Lower lobe of right lung (tissue), 2 donors: ENCODE measurements at places on chromosomes 3 and 15. TPM values are rescaled to one million over a fixed set of nuclear protein-coding genes. Genes with fewer than 3 reads are reported as not detected.

DNA sequence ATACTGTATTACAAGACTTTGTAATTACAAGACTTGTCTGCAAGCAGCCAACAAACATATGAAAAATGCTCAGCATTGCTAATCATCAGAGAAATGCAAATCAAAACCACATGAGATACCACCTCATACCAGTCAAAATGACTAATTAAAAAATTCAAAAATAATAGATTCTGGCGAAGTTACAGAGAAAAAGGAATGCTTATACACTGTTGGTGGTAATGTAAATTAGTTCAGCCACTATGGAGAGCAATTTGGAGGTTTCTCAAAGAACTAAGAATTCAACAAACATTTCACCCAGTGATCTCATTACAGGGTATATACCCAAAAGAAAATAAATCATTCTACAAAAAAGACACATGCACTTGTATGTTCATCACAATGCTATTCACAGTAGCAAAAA, 617.5 kb upstream of the CCDC54 start:
- H3K36me3 ChIP-seq: no peaks in the 10 kb centered on the region
- H3K4me1 ChIP-seq: no peaks in the 10 kb centered on the region
- no peak overlapping the region for H3K4me3 ChIP-seq
- no peak overlapping the region for H3K27ac ChIP-seq
- no peaks in the 10 kb centered on the region for H3K27me3 ChIP-seq
- no peak for DNase-seq

DNA sequence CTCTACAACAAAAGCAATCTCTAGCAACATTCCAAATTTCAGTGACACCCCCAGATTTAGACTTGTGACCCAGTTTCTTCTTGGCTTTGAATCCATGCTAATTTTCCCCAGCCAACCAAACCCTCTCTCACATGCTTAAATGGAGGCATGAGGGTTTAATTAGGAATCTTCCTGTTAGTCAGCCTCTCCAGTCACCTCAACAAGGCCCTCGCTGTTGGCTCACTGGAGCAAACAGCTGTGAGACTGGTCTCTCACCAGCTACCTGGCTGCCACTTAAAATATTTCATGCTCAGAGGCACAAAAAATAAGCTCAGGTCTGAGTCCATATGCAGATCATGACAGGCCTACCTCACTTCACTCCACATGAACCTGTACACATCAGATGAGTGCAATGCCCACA, 630.4 kb upstream of the ADAMTS9 start:
- DNase-seq: no peak
- no peak overlapping the region for H3K27ac ChIP-seq

DNA sequence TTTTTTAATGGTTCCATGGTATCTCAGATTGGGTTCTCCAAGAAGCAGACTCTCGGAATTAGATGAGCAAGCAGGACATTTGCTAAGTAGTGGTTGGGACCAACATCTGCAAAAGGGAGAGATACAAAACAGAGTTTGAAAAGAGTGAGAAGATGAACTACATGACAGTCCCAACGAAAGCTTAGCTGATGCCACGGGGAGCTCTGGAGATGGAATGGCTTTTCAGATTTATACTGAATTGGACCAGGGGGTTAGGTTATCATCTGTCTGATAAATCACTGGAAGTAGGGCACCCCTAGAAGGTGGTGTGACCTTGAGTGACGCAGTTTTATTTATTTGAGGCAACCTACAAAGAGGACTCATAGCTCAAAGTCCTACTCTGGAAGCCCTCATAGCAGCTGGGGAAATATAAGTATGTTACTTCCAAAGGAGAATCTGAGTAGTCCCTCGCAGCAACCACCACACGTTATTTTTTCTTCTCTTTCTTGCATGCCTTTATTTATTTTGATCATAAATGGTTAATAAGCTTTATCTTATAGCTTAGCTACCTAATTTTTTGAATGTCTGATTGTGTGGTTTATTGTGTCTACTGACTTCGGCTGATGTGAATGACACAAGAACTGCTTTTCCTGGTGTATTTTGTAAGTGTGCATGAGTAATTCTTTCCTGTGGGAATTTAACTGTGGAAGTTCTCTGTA, 815.4 kb downstream of the SQOR start:
- no peaks in the 10 kb centered on the region for H3K36me3 ChIP-seq
- no peak overlapping the region for H3K4me3 ChIP-seq
- no peaks in the 10 kb centered on the region for H3K27me3 ChIP-seq
- no peak overlapping the region for H3K27ac ChIP-seq
- no peaks in the 10 kb centered on the region for H3K4me1 ChIP-seq
- no peak for DNase-seq

DNA sequence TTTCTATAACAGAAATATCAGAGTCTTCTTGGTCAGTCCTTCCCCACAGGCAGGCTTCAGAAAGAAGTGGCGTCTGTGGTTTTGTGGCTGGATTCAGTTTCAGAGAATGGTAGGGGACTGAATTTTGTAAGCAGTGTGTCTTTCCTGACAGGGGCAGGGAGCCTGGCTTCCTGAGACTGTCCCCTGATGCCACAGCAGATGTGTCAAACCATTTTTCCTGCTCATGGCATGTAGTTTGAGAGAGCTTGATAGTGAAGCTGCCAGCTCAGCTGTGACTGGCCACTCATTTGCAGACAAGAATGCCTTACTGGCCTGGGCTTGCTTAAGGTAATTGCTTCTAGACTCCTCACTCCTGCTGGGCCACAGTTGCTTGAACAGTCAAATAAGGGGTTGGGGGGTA, 26.4 kb downstream of the LARS2 start:
- no peak for DNase-seq
- peaks cover 15% of the 10 kb centered on the region for H3K4me1 ChIP-seq
- no peaks in the 10 kb centered on the region for H3K27me3 ChIP-seq
- no peak overlapping the region for H3K4me3 ChIP-seq
- no peak overlapping the region for H3K27ac ChIP-seq

- no peak overlapping the region for H3K27ac ChIP-seq
These were observed 446.7 kb upstream of the GBE1 start for GRCh38 chr3:82208002-82208710.

DNA sequence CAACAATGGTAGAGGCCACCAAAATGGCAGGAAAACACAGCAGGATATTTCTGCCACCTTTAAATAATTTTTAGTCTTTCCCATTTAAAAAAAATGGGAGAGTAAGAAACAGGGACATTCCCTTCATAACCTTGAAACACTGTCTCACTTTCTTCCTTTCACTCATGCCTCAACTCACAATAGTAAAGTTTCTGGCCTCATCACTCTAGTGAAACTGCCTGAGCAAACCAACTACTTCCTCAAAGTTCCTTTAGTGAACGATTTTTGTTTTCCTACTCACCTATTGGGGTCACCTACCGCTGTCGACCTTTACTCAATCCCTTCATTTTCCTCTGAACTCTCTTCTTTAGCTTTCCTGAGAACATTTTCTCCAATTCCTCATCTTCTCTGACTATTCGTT, 33.0 kb downstream of the SHC4 start:
- DNase-seq: no peak
- no peak overlapping the region for H3K4me3 ChIP-seq
- H3K27ac ChIP-seq: no peak overlapping the region
- H3K36me3 ChIP-seq: no peaks in the 10 kb centered on the region

DNA sequence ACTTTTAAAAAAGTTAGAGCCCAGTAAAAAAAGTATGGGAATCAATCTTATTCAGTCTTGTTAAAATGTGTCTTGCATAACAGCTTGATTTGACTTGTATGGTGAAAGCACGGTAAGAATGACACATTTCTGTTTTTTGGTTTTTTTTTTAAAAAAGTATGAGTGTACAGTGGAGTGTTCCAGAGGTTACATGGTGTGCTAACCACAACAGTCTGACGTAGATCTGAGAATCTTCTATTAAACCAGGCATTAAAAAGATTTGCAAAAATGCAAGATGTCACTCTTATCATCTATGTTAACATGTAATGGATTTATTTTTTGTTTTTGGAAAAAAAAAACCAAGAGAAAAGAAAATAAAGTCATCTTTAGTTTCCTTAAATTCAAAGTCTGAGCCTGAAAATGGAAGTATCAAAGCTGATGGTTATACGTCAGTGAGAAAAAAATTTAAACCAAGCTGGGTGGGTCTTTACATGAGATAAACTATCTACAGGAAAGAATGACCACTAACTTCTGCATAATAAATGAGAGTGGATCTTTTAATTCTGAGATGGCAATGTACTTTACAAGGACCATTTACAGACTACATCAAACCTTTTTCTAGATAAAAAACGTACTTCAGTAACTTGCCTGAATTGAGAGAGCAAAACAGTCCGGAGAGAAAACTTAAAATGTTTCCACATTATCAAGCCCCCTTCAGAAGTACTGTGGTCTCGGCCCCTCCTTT, 1.6 kb downstream of the GABPB1 start:
- no peaks in the 10 kb centered on the region for H3K36me3 ChIP-seq
- H3K27me3 ChIP-seq: no peaks in the 10 kb centered on the region
- peak overlapping the region; percentile 92 for H3K4me3 ChIP-seq
- peak overlapping the region; percentile 100 for H3K27ac ChIP-seq
- no peak for DNase-seq

CTXN2 gene
- total RNA-seq: not detected

DNA sequence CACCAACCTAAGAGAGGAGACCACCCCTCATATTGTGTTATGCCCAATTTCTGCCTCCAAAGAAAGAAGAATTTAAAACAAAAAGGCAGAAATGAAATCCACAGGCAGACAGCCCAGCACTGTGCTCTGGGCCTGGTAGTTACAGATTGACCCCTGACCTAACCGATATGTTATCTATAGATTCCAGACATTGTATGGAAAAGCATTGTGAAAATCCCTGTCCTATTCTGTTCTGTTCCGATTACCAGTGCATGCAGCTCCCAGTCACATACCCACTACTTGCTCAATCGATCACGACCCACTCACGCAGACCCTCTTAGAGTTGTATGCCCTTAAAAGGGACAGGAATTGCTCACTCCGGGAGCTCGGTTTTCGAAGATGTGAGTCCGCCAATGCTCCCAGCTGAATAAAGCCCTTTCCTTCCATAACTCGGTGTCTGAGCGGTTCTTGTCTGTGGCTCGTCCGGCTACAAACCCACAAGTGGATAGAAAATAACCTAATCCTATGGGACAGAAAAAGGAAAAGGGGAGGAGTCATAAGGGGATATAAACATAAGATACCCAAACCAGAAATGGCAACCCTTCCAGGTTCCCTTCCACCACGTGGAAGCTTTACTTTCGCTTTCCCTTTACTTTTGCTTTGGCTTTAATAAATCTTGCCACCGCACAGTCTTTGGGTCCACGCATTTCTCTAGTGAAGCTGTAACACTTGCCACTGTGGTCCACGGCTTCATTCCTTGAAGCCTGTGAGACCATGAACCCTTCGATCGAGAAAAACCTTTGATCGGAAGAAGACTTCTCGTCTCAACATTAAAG, 1.7 kb upstream of the CFAP91 start:
- peaks cover 31% of the 10 kb centered on the region for H3K4me1 ChIP-seq
- H3K4me3 ChIP-seq: no peak overlapping the region
- no peaks in the 10 kb centered on the region for H3K36me3 ChIP-seq
- H3K27me3 ChIP-seq: no peaks in the 10 kb centered on the region

DAPK2 gene
- 56.8 TPM for total RNA-seq
